ENCODE measurements at places on chromosomes 11 and 22.

GRCh38 chr22:49112176-49112575, 715.5 kb downstream of the BRD1 start:
- DNase-seq = no peak

DNA sequence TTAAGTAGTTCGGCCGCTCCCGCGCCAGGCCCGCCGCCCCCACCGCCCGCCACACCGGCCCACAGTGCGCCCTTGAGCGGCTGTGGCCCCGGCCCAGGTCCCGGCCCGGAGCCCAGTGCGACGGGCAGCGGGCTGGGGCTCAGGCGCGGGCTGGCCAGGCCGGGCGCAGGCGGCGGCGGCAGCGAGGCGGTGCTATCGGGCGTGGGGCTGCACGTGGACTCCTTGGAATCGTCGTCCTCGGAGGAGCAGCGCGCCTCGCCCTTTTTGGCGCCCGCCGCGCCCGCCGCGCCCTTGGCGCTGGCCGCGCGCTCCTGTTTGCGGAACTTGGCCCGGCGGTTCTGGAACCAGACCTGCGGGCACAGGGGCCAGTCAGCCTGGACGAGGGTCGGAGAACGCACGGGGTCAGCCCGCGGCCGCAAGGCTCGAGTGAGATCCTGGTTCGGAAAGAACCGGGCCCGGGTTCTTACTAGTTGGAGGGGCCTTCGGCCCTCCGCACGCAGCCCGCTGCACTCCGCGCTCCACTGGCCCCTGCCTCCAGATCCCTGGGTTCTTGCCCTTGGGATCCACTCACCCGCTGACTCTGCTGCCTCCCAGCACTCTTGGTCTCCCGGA, 4.0 kb downstream of the PHOX2A start:
- DNase-seq = no peak

GRCh38 chr11:83070044-83070701, 1.5 kb downstream of the RAB30 start:
- no peak for DNase-seq

GRCh38 chr22:25835348-25835747, 93.4 kb downstream of the MYO18B start:
- DNase-seq = no peak

GRCh38 chr22:37072673-37073072, 21.1 kb downstream of the KCTD17 start:
- no peak for DNase-seq

GRCh38 chr11:116576526-116576925, 196.3 kb downstream of the BUD13 start:
- no peak for DNase-seq

- no peak for DNase-seq
Measured at GRCh38 chr22:49040754-49041467, 786.8 kb downstream of the BRD1 start.

DNA sequence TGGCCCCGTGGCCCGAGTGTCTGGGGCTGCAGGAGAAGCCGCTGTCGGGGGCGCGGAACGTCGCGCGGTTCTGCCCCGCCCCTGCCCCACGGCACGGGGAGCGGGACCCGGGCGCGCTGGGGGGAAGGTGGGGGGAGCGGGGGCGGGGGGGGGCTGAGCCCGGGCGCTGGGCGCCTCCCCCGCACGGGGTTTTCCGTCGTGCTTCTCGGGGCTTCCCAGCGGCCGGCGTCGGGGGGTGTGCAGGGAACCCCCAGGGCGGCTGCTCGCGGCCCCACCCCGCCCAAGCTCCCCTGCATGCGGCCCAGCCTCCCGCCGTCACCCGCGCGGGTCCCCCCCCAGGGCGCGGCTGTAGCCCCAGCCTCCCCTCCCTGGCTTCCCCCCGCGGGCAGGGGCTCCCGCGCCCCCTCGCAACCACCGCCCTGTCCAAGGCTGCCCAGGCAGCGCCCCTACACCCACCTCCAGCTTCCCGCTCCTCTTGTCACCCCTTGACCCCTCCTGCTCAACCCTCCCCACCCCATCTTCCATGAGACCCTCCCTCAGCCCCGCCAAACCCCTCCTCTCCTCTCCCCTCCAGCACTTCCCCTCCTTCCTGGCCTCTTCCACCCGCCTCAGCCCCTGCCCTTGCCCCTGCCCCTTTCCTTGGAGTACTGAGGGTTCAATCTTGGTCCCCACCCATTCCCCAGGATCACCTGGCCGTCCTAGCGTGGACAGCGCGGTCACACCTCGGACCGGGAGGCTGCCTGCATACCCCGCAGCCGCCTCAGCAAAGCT, 1.7 kb downstream of the IL17REL start:
- peak; percentile 56 for DNase-seq

DNA sequence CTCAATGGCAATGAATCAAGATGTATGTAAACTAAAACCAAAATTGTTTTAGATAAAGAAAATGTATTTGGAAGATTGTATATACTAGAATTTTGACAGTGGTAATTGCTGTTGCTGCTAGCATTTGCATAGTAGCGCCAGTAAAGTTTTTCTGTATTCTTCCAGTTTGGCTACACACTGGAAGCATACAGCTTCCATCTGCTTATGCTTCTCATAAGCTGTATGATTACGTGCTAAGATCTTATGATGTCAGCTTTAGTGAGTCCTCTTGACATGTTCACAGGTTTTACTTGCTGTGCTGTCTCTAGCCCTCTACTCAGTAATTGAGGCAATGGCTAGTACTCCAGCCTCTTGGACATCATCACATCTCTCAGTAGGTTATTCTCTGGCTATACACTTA, 256.3 kb downstream of the DDX10 start:
- no peak for DNase-seq

DNA sequence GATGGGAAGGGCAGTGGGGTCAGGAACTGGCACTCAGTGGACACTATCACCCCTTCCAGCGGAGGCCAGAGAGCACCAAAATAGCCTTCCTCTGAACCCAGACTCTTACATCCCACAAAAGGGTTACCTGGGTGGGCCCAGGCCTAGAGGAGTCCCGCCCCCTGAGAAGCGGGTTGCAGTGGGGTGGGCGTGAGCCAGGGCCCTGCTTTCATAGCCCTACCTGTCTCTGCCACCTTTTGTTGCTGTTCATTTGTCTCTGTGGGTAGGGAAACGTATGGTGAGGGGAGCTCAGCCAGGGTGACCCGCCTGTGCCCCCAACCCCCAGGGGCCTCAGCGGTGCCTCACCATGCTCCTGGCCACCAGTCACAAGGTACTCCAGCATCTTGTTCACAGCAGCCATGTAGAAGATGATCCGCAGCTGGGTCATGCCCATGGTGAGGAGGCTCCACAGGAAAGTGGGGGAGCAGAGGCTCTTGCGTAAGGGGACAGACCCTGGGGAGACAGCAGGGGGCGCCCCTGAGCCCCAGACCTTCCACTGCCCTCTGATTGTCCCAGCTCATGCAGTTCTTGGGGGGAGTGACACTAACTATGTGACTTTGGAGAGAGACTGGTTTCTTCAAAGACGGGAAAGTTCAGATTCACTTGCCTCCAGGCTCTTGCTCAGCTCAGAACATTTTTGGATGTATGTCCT, 24.0 kb downstream of the SLC43A1 start:
- peak; percentile 33 for DNase-seq

DNA sequence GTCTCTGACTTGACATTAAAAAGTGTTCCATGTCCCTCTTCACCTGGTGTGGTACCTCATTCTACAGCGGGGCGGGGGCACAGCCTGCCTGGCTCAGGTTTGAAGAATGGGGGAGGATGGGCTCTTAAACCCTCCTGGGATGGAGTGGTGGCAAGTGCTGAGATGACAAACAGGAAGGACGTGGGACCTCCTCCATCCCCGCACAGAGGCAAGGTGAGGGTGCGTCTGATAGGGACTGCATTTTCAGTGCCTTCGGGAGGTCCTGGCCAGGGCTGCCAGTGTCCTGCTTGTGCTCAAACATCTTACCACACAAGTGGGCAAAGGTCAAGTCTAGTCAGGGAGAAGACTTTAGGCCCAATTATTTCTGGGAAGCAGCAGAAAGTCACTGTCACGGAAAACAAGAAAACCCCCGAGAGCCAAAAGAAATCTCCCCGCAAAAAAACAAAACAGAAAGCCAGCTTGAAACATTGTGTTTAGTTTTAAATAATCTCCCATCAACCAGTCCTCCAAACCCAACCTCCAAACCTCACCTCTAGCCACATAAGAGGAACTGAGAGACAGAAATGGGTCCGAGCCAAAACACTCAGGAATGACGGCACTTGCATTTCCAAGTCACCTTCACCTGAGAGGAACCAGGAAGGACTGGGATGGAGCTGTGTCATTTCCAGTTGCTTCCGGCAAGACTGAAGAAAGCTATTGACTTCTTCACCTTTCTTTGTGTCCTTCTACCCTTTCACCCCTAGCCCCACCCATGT, 966.5 kb downstream of the NTM start:
- no peak for DNase-seq

All from stimulated activated CD4-positive, alpha-beta T cell treated with anti-CD3 and anti-CD28 coated beads, TNF-alpha, amount 100 ng/mL, for 1 hour (primary cell).